Non-pigmented ciliary epithelial cell (primary cell): ENCODE measurements at places on chromosomes 6 and 20.

- no peak for DNase-seq
Observed at GRCh38 chr6:57117796-57118195, 27.8 kb downstream of the ZNF451 start.

DNA sequence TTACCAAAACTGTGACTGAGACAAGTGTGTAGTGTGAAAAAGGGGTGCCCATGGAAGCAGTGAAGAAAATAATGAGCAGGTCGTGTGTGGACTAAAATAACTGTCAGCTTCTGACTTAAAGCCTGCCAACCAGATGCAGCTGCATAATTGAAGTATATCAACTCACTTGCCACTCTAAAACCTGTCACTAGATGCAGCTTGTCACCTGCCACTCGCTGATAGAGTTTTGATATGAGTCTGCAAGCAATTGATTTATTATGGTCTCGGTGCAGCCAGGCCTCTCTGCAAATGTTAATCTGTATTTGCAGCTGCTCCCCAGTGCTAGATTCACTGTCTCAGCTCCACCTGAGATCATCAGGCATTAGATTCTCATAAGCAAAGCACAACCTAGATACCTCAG, 1090.0 kb upstream of the EYS start:
- DNase-seq = no peak

DNA sequence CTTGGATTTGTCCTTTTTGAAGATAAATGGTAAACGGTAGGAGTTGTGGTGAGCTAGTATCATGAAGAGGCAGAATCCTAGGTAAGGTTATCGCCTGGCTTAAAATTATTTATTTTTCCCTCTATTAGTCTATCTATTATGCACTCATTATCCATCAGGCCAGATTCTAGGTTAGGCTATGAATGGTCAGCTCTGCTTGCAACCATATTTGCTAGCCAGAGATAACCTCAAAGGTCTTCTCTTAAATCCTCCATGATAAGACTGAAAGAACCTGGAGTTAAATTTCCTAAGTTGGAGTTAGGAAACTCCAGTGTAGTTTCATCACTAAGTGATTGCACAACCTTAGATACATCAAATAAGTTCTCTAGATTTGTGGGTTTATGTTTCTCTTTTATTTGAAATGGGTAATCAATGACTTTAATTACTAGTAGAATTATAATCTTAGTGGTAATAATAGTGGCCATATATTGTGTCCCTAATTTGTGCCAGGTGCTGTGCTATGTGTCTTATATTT, 302.1 kb upstream of the RUNX2 start:
- no peak for DNase-seq

- DNase-seq = no peak
Observed at GRCh38 chr20:50100552-50100951, 12.4 kb downstream of the UBE2V1 start.

GRCh38 chr6:134073161-134073560, 20.7 kb upstream of the SLC2A12 start:
- no peak for DNase-seq

DNA sequence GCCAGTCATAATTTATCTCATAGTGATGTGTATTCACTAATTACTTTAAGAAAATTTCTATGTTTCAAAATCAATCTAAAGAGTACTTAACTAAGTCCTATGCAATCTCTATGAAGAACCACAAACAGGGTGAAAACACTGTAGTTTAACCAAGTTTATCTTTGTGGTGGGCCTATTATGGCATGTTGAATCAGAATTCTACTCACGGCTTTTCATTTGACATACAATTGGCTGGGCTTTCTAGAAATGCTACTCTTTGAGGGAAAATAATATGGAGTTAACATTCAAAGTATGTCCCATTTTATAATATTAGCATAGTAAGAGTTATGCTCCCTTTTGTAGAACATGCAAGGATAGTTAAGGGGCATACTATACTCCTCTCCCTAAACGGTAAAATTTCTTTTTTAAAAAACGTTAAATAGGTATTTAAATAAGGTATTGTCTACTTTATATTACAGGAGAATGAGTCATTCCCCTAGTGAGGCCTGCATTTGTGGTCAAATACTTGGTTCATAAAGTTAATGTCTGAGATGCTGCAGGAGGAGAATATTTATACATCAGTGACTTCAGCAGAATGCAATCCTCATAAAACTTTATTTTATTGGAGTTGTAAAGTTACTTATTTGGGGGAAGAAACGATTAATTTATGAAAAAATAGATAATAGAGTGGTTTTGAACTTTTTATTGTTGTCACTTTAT, 1.8 kb downstream of the MOXD1 start:
- DNase-seq = peak; percentile 44

- DNase-seq = no peak
Observed at GRCh38 chr6:167690931-167691330, 135.8 kb upstream of the AFDN start.

DNA sequence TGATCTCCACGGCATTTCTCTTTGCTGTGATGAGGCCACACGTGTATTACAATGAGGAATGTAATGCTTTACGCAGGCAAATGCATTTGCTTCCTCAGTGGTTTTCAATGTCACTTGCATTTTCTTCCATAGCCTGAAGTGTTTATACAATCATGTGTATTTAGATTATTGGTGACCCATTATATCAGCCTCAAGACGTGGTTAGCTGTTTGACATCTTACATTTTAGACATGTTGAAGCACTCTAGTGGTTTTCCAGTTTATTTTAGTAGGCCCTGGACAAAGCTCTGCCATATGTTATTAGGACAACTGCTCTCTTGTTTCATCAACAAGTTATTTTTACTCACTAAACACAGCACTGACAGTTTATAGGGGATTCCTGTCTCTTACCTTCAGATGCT, 200.4 kb downstream of the UTRN start:
- DNase-seq = no peak

DNA sequence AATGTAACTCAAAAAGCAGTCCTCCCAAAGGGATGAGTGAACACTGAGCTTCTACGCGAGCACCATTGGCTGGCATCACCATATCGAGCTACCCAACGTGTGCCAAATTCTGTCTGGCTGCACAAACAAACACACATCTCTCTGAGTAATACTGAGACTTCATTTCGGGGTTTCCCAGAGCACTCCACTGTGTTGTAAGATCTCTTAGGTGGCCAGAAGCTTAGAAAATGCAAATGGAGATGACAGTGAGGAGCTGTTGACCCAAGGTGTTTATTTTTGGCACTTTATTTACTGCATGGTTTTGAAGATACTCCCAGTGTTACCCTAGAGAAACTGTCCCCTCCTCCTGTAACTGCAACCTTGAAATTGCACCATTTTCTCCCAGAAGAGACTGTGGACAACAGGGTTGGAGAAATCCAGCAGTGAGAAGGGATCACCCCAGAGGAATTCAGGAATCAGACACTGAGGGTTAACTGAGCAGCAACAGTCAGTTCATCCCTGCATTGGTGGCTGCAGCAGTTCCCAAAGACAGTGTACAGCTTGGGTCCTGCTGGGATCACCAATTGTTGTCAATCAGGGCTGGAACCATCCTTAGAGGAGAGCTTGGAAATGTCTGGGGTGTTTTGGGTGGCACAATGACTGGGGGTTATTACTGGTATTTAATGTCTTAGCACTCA, 1.0 kb upstream of the RIPOR2 start:
- DNase-seq = no peak

- no peak for DNase-seq
Observed at GRCh38 chr20:18635380-18635779, 47.5 kb downstream of the DTD1 start.

- DNase-seq = no peak
Observed at GRCh38 chr20:8246153-8246552, 114.1 kb downstream of the PLCB1 start.

DNA sequence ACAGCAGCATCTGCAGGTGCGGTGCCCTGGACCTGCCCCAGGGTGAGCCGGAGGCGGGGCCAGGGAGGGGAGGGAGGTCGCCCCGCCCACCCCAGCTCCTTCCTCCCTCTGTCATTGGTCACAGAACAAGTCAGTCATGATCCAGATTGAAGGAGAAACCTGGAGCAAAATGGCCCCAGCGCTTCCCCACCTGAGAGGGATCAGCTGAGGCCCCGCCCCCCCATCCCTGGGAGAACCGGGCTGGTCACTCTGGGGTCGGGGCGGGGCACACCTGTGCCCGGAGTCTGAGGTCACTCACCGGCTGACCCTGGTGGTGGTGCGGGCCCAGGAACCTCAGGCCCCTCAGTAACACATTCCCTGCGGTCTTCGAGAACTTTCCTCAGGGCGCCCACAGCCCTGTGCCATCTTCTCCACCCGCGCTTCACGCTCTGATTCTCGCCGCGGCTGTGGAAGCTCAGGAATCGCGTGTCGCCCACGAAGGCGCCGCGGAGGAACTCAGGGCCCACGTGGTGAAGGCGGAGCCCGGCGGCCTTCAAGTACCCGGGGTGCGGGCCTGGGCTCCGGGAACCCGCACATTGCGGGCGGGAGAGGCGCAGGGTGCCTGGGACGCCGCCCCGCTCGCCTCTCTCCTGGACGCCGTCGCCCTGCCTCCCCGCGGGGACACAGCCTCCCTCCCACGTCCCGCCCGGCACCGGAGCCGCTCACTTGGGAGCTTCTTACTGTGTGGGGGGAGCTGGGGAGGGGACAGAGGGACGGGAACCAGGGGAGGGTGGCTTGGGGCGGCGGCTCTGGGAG, 36.4 kb upstream of the HLA-C start:
- no peak for DNase-seq

GRCh38 chr6:9205645-9206044, 770.3 kb upstream of the SLC35B3 start:
- DNase-seq = no peak

DNA sequence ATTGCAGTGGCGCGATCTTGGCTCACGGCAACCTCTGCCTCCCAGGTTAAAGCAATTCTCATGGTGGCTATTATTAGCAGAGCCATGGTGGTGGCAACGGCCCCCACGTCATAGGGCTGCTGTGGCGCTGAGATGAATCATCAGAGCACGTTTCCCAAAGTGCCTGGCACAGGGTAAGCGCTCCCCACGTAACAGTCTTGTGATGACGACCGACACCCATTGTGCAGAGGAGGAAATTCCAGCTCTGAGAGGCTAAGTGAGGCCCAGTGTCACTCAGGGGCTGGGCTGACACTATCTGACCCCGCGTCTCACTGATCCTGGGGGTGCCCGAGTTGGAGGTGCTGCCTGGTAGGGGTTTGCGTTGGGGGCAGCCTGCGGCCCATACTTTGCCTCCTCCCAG, 16.2 kb downstream of the SUN5 start:
- no peak for DNase-seq

- no peak for DNase-seq
Observed at GRCh38 chr20:62885896-62886708, 24.5 kb upstream of the TCFL5 start.

DNA sequence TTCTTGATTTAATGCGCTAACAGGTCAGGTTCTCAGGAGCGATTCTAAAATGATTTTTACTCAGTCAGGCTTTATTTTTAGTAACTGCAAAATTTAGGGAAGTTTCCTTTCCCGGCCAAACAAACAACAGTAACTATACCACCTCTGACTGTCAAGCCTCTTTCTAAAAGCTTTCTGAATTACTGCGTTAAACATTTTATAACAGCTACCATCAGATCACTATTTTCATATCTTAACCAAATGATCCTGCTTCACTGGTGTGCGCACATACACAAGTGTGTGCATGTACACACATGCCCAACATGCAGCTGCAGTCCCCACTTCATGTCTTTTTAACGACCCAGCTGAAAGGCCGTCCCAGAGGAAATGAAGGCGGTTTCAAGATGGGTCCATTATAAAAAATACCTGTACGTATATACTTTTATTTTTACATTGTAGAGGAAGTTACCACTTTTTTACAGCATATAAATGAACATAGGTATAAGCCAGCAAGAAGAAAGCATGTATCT, 25.0 kb downstream of the TMEM242 start:
- DNase-seq = no peak

DNA sequence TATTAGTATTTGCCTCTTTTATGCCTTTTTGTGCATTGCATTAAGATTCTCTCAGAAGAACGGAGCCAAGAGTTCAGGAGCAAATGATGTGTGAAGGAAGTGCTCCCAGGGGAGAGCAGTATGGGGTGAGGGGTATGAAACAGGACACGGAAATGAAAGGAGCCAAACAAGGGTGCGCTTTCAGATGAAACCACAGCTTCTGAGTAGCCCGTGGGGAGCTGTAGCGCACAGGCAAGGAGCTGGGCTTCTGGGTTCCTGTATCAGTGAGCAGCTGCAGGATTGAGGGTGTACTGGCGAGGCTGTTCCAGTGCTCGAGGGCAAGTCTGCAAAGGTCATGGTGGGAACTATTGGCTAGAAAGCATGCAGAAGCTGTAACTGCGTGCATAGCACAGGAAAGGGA, 25.4 kb downstream of the ANKEF1 start:
- DNase-seq = no peak

DNA sequence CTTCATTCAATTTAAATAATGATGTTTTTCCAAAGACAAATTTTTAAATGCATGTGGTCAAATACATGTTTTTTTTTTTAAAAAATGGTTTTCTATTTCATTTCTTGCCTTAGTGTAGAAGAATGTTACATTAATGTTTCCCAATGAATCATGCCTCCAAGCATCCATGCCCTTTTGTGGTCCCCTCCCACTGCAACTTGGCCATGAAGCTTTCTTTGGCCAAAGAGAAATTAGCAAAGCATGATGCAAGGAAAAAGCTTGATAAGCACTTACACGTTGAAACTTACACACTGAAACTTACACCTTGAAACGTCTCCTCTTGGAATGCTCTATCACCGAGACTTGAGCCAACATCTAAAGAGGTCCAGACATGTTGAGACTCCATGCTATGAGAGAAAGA, 93.0 kb upstream of the ELOVL5 start:
- DNase-seq = peak; percentile 57

- DNase-seq = no peak
Observed at GRCh38 chr6:101393251-101393828, at the start of gene GRIK2. Gene GRIK2, plus strand, starts transcription at chr6:101393708.

DNA sequence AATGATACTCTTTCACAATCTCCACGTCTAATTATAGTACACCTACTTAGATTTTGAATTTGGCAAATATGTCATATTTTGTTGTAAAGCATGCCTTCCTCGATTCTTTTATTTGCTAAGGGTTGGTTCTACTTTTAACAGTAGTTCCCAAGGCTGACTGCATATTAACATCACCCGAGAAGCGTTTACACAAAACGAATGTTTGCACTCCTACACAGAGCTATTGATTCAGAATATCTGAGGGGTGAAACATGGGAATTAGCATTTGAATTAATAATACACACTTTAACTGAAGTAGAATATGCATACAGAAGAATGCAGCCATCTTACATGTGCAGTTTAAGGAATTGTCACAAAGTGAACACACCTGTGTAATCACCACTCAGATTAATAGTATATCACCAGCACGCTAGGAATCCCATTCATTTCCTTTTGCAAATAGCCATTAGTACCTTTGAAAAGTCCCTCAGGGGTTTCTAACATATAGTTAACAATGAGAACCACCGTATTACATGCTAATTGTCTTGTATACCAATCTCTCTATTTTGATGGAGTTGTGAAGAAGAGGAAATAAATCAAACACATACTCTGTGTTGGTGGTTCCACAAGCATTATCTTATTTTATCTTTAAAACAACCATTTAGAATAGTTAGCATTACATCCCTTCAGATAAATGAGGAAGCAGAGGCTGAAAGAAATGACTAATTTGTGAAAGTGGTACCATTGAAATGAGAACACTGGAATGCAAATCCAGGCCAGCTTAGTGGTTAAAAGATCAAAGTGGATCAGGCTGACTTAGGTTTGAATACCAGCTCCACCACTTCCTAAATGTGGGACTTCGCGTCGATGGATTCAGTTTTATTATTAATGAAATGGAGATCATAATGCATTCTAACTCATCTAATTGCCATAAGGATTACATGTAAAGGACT, 317.6 kb downstream of the HDGFL1 start:
- peak; percentile 65 for DNase-seq
